Ascending aorta (tissue), 2 donors: ENCODE measurements at places on chromosomes 13 and 19. TPM values are rescaled to one million over a fixed set of nuclear protein-coding genes. Genes with fewer than 3 reads are reported as not detected.

- no peaks in the 10 kb centered on the region for H3K36me3 ChIP-seq
- H3K4me3 ChIP-seq, result no peak overlapping the region
These were observed 2758.2 kb downstream of the PCDH9 start for GRCh38 chr13:64471916-64472315.

Gene ZNF610
- total RNA-seq, result not detected

DNA sequence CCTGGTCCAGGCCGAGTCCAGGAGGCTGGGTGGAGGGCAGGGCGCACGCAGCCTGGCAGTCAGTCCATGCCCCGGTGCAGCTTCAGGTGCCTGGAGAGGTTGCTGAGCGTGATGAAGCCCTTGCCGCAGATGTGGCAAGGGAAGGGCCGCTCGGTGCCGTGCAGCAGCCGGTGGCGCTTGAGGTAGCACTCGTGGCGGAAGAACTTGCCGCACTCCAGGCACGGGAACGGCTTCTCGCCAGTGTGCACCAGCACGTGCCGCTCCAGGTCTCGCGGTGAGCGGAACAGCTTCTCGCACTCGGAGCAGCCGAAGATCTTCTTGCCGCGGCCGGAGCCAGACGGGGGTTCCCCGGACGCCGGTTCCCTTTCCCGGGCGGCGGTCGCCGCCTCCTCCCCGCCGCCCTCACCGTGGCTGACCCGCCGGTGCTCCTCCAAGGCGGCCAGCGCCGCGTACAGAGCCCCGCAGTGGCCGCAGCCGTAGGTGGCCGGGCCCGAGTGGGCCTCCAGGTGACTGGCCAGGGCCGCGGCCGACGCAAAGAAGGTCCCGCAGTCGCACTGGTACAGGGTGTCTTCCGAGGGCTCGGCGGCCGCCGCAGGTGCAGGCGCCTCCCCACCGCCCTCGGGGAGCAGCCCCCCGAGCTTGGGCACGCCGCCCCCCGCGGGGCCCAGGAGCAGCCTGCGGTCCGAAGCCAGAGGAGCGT is 6.8 kb downstream of the FIZ1 start:
- no peaks in the 10 kb centered on the region for H3K4me1 ChIP-seq
- DNase-seq, result peak; percentile 61
- peaks cover 12% of the 10 kb centered on the region for H3K36me3 ChIP-seq
- no peaks in the 10 kb centered on the region for H3K27me3 ChIP-seq
- no peak overlapping the region for H3K27ac ChIP-seq

GRCh38 chr19:43729919-43730318 is 14.0 kb downstream of the IRGC start:
- H3K4me1 ChIP-seq, result no peaks in the 10 kb centered on the region
- no peak overlapping the region for H3K4me3 ChIP-seq
- peaks cover 66% of the 10 kb centered on the region for H3K36me3 ChIP-seq

GRCh38 chr13:32587811-32588170 is 1.5 kb downstream of the PDS5B start:
- H3K27ac ChIP-seq, result peak overlapping the region; percentile 98
- peak overlapping the region; percentile 96 for H3K4me3 ChIP-seq
- H3K4me1 ChIP-seq, result no peaks in the 10 kb centered on the region
- H3K36me3 ChIP-seq, result no peaks in the 10 kb centered on the region
- no peak for DNase-seq

Gene PEAK3
- total RNA-seq, result 4.7 TPM

DNA sequence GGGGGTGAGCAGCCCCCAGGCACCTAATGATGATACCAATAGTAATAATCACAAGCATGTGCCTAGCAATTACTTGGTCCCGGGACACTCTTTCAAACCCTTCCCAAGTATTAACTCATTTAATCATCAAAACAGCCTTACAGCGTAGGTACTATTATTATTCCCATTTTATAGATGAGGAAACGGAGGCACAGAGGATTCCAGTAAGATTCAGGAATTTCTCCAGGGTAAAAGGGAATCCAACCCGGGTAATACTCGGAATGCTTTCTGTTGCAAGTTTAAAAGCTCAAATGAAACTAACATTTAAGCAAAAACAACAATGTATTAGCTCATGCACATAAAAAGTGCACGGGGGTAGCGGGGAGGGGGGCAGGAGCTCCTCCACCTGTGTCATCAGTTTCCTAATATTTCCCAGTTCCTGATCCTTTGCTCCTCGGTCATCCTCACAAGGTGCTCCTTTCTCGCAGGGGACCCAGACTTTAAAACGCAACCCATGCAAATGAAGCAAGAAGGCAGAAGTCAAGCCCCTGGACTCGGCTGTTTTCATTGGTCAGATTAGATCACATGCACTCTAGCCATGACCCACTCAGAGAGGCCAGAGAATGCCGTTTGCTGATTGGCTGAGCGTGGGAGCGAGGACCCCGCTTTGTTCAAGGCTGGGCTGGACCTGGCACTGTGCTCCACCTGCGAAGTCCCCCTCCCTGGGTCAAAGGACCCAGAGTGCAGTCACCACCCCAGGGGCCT is 38.3 kb upstream of the C19orf12 start:
- no peak overlapping the region for H3K27ac ChIP-seq
- no peaks in the 10 kb centered on the region for H3K27me3 ChIP-seq

- H3K4me3 ChIP-seq, result no peak overlapping the region
- DNase-seq, result no peak
- no peak overlapping the region for H3K27ac ChIP-seq
- H3K4me1 ChIP-seq, result no peaks in the 10 kb centered on the region
- no peaks in the 10 kb centered on the region for H3K27me3 ChIP-seq
These were observed 172.6 kb upstream of the ATXN8OS start for GRCh38 chr13:69935043-69935442.

Gene DPF1
- total RNA-seq, result not detected

DNA sequence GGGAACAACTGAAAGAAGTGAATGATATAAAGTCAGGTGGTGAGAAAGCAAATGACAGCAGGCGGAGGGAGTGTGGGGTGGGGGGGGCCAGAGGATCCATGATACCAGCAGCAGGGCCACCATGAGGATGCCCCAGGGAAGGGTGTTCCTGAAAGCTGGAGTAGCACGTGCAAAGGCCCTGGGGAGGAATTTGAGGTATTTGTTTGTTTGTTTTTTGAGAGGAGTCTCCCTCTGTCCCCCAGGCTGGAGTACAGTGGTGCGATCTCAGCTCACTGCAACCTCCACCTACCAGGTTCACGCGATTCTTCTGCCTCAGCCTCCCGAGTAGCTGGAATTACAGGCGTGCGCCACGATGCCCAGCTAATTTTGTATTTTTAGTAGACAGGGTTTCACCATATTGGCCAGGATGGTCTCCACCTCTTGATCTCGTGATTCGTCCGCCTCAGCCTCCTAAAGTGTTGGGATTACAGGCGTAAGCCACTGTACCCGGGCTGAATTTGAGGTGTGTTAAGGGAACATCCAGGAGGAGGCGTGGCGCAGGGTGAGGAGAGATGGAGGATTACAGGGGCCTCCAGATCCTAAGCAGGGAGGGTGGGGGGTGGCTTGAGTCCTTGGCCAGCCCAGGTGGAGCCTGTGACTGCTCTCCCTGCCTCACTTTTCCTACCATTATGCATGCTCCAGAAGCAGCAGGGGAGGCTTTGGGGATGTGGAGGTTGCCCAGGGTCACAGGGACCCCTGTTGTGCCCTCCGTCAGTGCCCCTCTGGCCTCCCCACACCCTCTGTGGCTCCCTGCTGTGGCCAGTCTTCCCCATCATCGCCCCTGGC is 12.4 kb upstream of the JUND start:
- H3K36me3 ChIP-seq, result no peaks in the 10 kb centered on the region
- H3K27ac ChIP-seq, result peak overlapping the region; percentile 99
- DNase-seq, result no peak
- no peak overlapping the region for H3K4me3 ChIP-seq
- H3K4me1 ChIP-seq, result peaks cover 28% of the 10 kb centered on the region

DNA sequence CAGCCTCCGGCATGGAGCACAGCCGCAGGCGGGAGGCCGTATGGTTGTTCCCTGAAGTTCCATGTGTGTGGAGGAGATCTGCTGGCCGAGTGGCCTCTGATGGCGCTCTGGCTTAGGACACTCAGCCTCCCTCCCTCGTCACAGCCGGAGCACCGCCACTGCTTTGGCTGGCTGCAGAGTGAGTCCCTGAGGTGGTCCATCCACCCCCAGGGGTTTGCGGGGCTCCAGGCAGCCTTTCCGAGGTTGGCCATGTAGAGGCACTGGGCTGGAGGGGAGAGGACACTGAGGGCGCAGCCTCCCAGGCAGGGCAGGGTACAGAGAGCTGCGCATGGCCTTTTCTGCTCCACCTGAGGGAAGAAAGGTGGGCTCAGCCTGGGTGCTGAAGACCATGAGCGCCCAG is 19.8 kb upstream of the NPAS1 start:
- no peaks in the 10 kb centered on the region for H3K27me3 ChIP-seq
- no peak overlapping the region for H3K27ac ChIP-seq
- no peak for DNase-seq

Gene MZF1
- 77.1 TPM for total RNA-seq

DNA sequence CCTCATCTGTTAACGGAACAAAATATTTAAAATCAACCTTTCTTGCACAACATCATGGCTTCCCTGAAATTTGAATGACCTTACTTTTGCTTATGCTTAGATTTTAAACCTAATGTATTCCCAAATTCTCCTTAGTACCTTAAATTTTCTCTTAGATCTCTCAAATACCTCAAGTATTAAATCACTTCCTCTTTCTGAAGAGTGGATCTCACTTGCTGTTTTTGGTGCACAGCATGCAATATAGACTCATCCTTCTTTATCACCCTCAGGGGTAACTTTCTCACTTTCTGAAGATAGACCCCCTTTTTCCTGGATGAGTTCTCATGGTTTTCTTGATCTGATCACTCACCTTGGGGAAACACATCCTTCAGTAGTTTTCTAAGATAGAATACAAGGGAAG is 871.7 kb downstream of the DACH1 start:
- no peak overlapping the region for H3K4me3 ChIP-seq
- no peaks in the 10 kb centered on the region for H3K27me3 ChIP-seq

DNA sequence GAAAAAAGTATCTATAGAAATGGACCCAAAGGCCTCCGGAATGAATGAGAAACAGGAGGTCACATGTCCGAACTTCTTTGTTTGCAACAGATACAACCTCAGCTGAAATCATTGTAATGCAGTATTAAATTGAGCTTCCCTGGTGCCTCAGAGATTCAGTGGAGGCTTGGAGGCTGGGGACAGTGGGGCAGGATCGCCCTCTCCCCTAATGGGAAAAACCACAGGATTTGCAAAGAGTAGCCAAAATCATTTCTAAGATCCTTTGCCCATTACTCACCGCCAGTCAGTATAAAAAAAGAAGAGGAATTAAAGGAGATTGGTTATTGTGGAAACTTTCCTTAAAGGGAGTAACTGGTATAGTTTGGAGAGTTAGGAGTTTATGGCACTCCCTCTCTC is 30.4 kb upstream of the IRS2 start:
- H3K36me3 ChIP-seq, result no peaks in the 10 kb centered on the region
- no peaks in the 10 kb centered on the region for H3K4me1 ChIP-seq
- no peaks in the 10 kb centered on the region for H3K27me3 ChIP-seq

GRCh38 chr19:11164879-11165406 is 9.4 kb upstream of the SPC24 start:
- peak overlapping the region; percentile 94 for H3K27ac ChIP-seq
- no peaks in the 10 kb centered on the region for H3K27me3 ChIP-seq
- H3K36me3 ChIP-seq, result peaks cover 18% of the 10 kb centered on the region
- H3K4me1 ChIP-seq, result peaks cover 62% of the 10 kb centered on the region

GRCh38 chr19:54630782-54631181 is 498 bp downstream of the LILRB1 start:
- DNase-seq, result no peak
- no peaks in the 10 kb centered on the region for H3K36me3 ChIP-seq

Gene ERCC5
- total RNA-seq, result 26.2 TPM

Gene HSPB6
- 265 TPM for total RNA-seq

DNA sequence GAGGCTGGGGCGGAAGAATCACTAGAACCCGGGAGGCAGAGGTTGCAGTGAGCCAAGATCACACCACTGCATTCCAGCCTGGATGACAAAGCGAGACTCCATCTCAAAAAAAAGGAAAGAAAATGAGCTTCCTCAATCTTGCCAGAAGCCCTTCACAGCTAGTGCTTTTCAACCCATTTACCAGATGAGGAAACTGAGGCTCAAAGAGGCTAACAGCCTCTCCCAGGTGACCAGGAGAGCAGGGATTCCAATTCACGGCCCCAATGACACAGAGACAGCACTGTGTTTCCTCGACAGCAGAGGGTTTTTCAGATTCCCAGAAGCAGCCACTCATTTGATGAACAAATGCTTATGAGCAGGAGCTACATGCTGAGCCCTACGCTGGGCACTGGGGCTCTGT is 3.2 kb downstream of the UPK1A start:
- H3K27me3 ChIP-seq, result no peaks in the 10 kb centered on the region
- H3K4me1 ChIP-seq, result no peaks in the 10 kb centered on the region
- H3K4me3 ChIP-seq, result no peak overlapping the region
- no peak overlapping the region for H3K27ac ChIP-seq
- H3K36me3 ChIP-seq, result no peaks in the 10 kb centered on the region

DNA sequence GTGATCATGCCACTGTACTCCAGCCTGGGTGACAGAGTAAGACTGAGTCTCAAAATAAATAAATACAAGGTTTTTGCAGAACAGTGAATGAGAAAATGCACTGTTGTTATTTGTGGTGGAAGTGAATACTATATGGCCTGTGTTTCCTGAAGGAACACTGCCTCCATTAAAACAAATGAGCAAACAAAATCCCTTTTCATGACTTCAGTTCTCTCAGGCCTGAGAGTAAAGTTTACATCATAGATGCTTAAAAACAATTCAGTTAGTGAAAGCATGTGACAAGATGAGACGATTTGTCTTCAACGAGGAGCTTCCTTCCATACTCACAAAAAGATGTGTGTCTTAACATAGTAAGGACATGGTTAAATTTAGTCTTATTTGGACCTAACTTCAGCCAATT is 14.4 kb downstream of the SPINT2 start:
- peaks cover 26% of the 10 kb centered on the region for H3K4me1 ChIP-seq
- no peak overlapping the region for H3K4me3 ChIP-seq
- H3K27me3 ChIP-seq, result no peaks in the 10 kb centered on the region
- H3K36me3 ChIP-seq, result no peaks in the 10 kb centered on the region
- no peak for DNase-seq
- H3K27ac ChIP-seq, result peak overlapping the region; percentile 89

Gene BCL2L12
- 0.64 TPM for total RNA-seq

DNA sequence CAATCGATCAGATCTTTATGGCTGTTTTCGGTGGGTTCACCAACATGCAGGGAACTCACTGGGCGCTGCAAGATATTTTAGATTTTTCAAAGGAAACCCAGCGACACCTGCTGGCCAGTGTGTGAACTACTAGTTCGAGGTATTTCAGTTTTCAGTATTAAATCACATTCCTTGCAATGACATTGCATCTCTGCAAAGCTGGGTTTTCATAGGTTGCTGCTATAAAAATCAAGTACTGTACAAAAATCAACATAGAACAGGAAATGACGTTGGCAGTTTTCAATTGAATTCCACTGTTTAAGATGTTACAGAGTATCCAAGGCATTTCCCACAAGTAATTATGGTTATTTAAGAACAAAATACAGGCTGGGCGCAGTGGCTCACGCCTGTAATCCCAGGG is 17.6 kb downstream of the LIG1 start:
- H3K36me3 ChIP-seq, result no peaks in the 10 kb centered on the region
- no peaks in the 10 kb centered on the region for H3K4me1 ChIP-seq
- no peak overlapping the region for H3K27ac ChIP-seq
- H3K27me3 ChIP-seq, result no peaks in the 10 kb centered on the region
- no peak for DNase-seq

GRCh38 chr19:33960566-33960965 is 163.9 kb downstream of the KCTD15 start:
- H3K4me3 ChIP-seq, result no peak overlapping the region
- H3K27me3 ChIP-seq, result no peaks in the 10 kb centered on the region
